ENCODE measurements at places on chromosomes 3 and 15. TPM values are rescaled to one million over a fixed set of nuclear protein-coding genes. Genes with fewer than 3 reads are reported as not detected.
A peak's percentile ranks its signal among the peaks of the same experiment; 100 is the strongest.

Gene EXD1
- not detected for total RNA-seq

Gene RBPMS2
- total RNA-seq = 4.0 TPM

Gene CKMT1A
- 0.80 TPM for total RNA-seq

Gene DNAH12
- total RNA-seq = 11.2 TPM

Gene SPRED1
- total RNA-seq = 57.7 TPM

Gene HLTF
- total RNA-seq = 18.5 TPM

- no peaks in the 10 kb centered on the region for H3K27me3 ChIP-seq
- no peak overlapping the region for H3K4me3 ChIP-seq
Observed at GRCh38 chr3:125331243-125331642, 43.9 kb downstream of the ZNF148 start.

DNA sequence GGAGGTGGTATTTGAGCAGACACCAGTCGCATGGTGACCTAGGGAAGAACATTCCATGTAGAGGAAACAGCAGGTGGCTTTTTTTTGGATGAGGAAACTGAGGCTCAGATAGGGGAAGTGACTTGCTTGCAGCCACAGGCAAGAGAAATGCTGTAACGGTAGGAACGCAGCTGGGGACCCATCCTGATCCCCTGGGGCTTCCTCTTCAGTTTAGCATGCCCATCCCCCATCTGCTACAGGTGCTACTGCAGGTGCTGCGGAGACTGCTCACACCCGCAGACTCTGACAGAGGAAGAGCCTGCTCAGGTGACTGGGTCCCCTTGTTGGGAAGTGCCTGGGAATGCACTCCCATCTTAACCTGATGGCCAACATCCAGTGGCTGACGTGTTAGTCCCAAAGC is 55.4 kb upstream of the SEC13 start:
- no peak for DNase-seq
- no peaks in the 10 kb centered on the region for H3K27me3 ChIP-seq
- no peaks in the 10 kb centered on the region for H3K36me3 ChIP-seq
- no peak overlapping the region for H3K27ac ChIP-seq

- H3K27ac ChIP-seq = no peak overlapping the region
- H3K4me1 ChIP-seq = peaks cover 48% of the 10 kb centered on the region
- H3K4me3 ChIP-seq = peak overlapping the region; percentile 78
- H3K27me3 ChIP-seq = no peaks in the 10 kb centered on the region
- no peak for DNase-seq
Observed at GRCh38 chr15:74954515-74954914, 2.1 kb downstream of the RPP25 start.

- no peak overlapping the region for H3K4me3 ChIP-seq
- H3K27ac ChIP-seq = no peak overlapping the region
- H3K27me3 ChIP-seq = no peaks in the 10 kb centered on the region
- no peaks in the 10 kb centered on the region for H3K4me1 ChIP-seq
- H3K36me3 ChIP-seq = no peaks in the 10 kb centered on the region
Observed at GRCh38 chr3:189195302-189195701, 23.5 kb downstream of the TPRG1 start.

DNA sequence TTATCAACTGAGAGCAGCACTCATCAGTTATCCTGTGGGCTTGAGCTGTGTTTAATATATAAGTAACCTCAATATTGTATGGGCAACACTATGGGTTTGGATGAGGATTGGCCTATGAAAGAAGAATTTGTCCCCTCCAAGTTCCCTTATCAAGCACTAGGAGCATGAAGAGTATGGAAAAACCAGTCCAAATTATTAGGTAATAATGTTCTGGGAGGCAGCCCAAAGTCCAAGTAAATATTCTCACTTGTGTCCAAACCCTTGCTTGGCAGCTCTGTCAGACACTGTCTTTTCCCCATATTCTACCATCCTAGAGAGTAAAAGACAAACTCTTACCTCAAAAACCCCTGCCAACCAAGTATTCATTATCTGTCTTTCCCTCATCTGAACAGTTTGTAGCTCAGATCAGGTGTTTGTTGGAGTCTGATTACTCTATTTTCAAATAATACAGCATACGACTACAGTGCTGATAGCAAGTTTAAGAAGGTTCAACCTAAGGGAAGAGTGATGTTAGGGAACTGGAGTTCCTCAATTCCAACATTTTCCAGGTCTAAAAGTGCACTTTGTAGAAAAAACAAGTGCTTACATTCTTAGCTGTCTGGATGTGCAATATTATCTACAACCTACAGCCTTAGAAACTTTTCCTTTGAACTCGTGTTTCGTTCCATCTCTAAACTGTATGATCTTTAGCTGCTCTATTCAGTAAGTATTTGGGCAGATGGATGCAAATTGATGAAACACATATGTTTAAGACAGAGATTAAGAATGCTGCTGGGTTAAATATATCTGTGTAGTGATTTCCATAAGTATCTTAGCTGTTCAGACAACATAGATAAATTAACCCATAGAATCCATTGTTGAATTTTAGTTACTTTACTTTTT is 89.7 kb upstream of the PHLDB2 start:
- DNase-seq = no peak
- H3K36me3 ChIP-seq = no peaks in the 10 kb centered on the region
- no peaks in the 10 kb centered on the region for H3K27me3 ChIP-seq
- H3K4me1 ChIP-seq = peaks cover 3% of the 10 kb centered on the region

- DNase-seq = peak; percentile 73
- peaks cover 13% of the 10 kb centered on the region for H3K4me1 ChIP-seq
- H3K27me3 ChIP-seq = no peaks in the 10 kb centered on the region
- no peak overlapping the region for H3K4me3 ChIP-seq
Observed at GRCh38 chr3:12229896-12230295, 59.0 kb upstream of the PPARG start.

- no peak for DNase-seq
- no peaks in the 10 kb centered on the region for H3K36me3 ChIP-seq
- no peak overlapping the region for H3K4me3 ChIP-seq
- peaks cover 60% of the 10 kb centered on the region for H3K4me1 ChIP-seq
Observed at GRCh38 chr3:149581248-149581647, 76.6 kb downstream of the WWTR1 start.

DNA sequence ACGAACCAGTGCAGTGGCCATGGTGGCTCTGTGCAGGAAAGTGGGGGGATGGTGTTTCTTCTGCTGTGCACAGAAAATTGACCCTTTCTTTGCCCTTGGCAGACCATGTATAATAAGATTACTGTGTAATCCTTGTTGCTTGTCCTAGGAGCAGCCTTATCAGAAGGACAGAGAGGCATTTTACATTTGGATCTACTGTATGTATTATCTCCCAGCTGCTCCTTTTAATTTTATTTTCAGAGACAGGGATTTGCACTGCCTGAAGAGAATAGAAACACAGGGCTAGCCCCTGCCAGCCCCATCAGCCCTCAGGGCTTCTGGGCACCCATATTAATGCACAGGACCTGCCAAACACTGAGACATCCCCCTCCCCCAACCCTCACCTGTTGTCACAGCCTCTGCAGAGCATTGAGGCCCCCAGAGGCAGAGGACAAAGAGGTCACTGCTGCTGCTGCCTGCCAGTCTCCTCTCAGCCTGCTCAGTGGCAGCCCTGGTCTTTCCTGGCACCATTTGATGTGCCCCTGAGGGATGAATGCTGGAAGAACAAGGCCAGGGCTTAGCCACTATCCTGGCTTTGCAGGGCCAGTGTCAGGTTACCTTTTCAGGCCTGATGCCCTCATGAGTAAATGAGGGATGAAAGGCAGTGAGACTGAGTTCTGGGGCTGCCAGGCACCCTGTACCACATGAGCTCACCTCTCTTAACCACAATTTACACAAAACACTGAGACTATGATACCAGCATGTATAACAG is 533.4 kb downstream of the NTRK3 start:
- H3K36me3 ChIP-seq = no peaks in the 10 kb centered on the region
- H3K27me3 ChIP-seq = no peaks in the 10 kb centered on the region
- no peaks in the 10 kb centered on the region for H3K4me1 ChIP-seq

Measured in lower lobe of right lung (tissue), 2 donors.